ENCODE measurements at places on chromosomes 1 and 21.

- DNase-seq: no peak
Measured at GRCh38 chr1:200880212-200880611, 7.4 kb downstream of the GPR25 start.

GRCh38 chr21:38869946-38870345, 64.2 kb downstream of the ETS2 start:
- DNase-seq: peak; percentile 44

GRCh38 chr1:70033266-70033873, 172.0 kb downstream of the LRRC40 start:
- DNase-seq: no peak

GRCh38 chr1:65039066-65039465, 72.7 kb upstream of the JAK1 start:
- peak; percentile 39 for DNase-seq

GRCh38 chr1:232634096-232634495, 4.2 kb upstream of the SIPA1L2 start:
- no peak for DNase-seq

- no peak for DNase-seq
Measured at GRCh38 chr1:36276688-36277087, 29.5 kb upstream of the SH3D21 start.

- DNase-seq: no peak
Measured at GRCh38 chr1:158045639-158046038, 52.2 kb downstream of the KIRREL1 start.

- DNase-seq: no peak
Measured at GRCh38 chr1:239657291-239657690, 270.9 kb downstream of the CHRM3 start.

DNA sequence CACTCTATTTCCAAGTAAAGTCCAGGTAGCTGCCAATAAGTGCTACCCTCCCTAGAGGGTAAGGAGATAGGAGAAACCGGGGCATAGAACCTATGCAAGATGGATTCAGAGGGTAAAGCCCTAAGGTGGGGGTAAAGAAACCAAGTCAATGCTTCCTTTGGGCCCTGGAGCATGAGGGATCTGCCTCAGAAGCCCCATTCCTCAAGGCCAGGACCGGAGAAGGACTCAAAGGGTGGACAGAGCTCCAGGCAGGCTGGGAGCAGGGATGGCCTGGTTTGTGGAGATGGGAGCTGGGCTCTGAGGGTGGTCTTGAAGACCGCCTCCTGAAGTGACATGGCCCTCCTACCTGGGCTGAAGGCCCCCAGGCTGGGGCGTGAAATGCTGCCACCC, 3.9 kb downstream of the EPHA2 start:
- no peak for DNase-seq

DNA sequence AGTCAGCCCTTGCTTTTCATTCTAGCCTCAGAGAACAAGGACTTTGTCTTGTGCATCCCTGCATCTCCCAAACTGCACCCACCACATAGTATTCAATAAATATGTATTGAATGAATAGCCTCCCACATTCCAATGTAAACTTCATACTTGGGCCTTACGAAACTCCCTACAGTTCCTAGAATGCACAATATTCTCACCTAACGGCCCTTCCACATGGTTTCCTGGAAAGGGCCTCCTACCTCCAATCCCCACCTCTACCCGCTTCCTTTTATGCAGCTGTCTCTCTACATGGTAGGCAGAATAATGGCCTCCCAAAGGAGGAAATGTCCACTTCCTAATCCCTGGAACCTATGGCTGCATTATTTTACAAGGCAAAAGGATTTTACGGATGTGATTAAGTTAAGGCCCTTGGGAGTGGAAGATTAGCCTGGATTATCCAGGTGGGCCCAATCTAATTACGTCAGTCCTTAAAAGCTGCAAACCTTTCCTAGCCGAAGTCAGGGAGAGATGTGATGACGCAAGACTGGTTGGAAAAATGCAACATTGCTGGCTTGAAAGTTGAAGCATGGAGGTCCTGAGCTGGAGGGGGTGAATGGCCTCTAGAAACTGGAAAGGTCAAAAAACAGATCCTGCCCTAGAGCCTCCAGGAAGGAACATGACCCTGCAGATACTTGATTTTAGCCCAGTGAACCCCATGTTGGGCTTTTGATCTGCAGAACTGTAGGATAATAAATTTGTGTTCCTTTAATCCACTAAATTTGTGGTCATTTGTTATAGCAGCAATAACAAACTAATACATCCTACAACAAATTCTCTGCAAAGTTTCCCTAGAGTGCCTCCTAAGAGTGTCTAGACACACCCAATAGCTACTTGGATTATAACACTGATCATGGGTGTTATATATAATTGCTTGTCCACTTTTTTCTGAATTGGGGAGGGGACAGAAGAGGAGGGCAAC, 5.2 kb upstream of the PIK3C2B start:
- DNase-seq: no peak

- DNase-seq: peak; percentile 34
Measured at GRCh38 chr1:95168761-95169351, 51.7 kb downstream of the TLCD4 start.

- no peak for DNase-seq
Measured at GRCh38 chr1:201190624-201191051, at the start of gene IGFN1. TSS of gene IGFN1 (plus strand) at chr1:201190824. CDS start at chr1:201193294, 2,470 bp downstream.

GRCh38 chr1:153308540-153308939, 4.2 kb downstream of the PGLYRP3 start:
- DNase-seq: no peak

DNA sequence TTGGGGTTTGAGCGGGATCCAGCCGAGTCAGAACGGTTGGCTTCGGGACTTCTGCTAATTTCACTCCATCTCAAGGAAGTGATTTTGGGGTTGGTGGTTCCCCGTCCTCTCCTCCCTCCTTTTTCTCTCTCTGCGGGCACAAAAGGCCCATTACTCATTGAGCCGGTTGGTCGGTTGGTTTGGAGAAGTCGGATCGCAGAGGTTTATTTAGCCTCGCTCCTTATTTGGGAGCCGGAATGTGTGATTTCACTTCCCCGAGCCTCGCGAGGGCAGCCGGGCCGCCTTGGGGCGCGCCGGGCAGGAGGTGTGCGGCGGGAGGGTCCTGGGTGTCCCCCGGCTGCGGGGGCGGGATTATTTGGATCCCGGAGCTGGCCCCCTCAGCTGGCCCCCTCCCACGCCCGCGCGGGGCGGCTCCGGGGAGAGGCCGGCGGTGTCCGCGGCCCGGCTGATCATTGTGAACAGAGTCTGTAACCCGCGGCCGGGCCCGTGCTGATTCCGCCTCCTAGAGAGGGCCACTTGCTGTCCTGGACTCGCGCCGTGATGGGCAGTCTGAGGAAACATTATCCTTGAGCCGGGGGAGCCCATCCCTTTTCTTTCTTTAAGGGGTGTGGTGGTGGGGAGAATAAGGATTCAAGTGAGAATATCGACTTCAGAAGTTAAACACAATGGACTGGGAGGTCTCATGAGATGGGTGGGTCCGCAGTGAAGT, 1.2 kb downstream of the MAPKAPK2 start:
- peak; percentile 67 for DNase-seq

DNA sequence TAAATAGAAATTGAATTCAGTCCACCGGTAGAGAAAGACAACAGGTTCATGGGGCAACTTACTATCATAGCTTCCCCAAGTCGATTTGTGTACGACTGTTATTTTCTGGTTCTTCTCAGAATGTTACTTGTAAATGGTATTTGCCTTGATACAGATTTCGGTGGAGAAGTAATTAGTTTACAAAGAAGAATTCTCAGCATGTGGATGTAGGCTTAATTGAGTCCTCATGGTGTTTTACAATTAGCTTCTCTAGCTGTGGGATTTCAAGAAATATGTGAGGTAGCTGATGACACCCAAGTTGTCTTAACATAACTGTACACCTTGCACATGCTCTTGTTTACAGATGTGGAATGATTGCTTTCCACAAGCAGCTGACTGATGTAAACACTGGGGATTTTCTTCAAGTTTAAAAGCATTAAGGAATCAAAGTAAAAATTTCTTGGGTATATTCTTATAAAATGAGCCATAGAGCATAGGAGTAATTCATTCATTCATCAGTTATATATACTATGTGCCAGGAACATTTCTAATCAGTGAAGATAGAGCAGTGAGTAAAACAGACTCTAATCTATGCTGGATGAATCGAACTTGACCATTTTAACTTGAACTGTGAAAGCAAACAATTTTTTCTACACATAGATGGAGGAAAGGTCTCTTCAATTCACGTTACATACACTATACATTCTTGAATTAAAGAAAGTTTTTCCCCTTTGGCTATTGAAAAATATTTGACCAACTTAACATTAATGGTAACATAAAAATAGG, 1.4 kb downstream of the MACO1 start:
- peak; percentile 31 for DNase-seq

GRCh38 chr1:244615301-244615700, 37.6 kb upstream of the DESI2 start:
- no peak for DNase-seq

DNA sequence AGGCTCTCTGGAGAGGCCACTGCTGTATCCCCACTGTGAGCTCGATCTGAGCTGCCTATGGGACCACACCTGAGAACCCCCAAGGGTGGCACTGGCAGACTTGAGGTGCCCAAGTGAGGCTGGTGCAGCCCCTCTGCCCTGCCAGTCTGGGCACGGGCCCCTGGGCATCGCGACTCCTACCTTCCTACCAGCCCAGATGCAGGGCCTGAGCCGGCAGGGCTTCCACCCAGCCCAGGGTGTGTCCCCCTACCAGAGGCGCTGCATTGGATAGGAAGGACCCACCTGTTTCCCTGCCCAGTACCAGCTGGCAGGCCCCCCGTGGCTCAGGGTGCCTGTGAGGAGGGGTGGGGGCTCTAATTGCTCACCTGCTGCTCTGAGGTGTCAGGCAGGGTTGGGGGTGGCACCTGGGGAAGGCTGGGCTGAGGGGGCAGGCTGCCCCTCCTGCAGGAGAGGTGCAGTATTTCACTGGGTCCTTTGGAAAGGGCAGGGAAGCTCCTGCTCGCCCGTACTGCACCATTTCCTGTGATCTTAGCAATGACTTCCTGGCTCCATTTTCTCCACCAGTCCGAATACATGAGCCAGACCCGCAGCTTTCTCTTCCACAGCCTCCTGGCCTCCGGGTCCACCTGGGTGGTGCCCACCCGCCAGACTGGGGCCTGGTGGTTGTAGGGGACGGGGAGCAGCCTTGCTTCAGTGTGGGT, 11.8 kb downstream of the TP73 start:
- DNase-seq: no peak

DNA sequence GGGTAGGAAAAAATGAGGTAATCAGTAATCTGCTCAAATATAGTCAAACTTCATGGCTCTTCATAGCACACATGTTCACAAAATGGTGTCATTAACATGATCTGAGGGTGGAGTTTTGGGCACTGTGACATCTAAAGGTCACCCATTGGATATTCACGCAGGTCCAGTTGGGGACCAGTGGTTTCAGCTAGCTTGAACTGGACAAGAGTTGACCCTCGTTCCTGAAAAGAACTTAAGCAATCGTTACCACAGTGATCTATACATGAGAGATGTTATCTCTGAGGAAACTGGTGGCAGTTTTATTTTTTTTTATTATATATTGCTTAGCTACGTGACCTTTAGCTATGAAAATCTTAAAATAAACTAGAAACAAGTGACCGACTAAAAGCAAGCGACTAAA, 3.0 kb upstream of the OR2C3 start:
- peak; percentile 66 for DNase-seq

DNA sequence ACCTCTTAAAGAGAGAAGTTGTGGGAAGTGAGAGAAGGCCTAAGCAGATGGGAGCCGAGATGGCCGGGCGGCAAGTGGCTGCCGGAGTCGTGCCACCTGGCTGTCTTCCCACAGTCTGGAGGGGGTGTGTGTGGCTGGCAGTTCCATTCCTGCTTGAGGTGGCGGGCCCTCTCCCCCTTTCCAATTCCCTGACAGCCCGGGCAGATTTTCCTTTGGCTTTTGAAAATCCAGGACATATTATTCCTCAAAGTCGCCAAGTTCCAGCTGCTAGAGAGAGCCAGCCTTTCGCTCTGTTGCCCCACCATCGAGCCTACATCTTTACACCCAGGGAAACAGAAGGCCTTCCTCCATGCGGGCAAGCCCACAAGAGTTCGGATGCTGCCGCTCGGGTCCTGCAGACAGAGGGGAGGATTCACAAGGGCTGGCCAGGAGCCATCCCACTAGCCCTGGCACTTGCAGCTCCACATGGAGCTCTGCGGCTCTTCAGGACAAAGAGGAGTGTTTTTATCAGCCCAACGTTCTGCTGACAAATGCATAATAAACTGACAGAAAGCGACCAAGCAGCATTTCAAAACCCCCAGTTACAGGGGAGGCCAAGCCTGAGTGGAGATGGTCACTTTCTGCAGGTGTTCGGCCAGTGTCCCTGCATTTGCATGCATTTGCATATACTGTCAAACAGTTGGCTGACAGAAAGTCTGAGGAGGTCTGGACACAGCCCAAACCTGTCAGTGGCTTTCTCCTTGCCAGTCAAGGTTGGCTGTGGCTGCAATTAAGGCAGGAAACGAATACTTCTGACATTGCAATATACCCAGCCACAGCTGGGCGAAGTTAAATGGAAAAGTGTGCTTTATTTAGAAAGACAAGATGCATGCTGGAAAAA, 45.9 kb downstream of the OLIG1 start:
- no peak for DNase-seq

DNA sequence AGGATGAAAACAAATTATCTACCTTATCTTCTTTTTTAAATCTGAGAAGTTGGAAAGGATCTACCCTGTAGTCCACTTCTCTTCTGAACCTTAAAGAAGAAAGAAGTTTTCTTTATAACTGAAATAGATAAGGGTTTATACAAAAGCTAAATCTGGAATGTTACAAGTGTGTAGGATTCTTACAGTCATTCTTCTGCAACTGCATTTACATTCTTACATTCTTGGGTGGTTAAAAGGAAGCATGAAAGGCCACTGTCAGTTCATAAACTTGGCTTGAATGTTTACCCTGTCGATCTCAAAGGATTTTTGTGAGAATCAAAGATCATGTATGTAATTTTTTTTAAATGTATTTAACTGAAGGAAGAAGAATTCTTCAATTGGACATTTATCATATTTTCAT, 142.1 kb upstream of the BRINP3 start:
- no peak for DNase-seq

- DNase-seq: no peak
Measured at GRCh38 chr1:230345139-230345885, 80.8 kb downstream of the PGBD5 start.

DNA sequence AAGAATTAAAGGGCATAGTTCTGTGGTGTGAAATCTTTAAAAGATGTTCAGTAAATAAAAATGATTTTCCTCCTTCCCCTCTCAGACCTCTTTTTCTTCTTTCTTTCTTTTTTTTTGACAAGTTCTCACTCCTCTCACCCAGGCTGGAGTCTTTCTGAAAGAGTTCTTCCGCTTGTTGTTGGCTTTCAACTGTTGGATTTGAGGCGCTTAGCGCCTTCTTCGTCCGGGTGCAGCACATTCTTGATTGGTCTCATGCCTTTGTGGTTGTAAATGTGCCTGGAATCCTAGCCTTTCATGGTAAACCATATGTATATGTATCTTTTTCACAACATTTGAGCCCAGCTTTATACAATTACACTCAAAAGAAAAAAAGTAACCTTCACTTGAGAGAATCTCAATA, 980 bp upstream of the METTL18 start:
- DNase-seq: peak; percentile 66

All from hematopoietic multipotent progenitor cell treated with erythropoietin and hydrocortisone succinate and interleukin-3 and kit ligand, for 6 days (in vitro differentiated cells).